ENCODE measurements at places on chromosomes 11 and 22.

DNA sequence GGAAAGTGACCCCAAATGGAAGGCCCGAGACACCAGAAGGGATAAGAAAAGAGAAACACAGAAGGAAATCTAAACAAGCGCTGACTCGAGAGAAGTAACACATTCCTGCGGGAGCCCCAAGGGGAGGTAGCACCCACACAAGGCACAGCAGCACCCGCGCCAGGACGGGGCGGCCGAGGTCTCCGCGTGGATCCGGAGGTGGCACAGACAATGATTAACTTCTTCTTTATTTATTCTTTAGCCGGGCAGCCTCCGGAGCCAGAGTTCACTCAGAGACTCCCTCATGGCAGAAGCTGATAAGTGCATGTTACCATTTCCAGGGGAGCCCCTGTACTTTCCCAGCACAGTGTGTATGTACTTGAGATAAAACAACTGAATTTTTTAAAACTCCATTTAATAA is 5.1 kb downstream of the TOLLIP start:
- peaks cover 70% of the 10 kb centered on the region for H3K4me1 ChIP-seq
- no peaks in the 10 kb centered on the region for H3K27me3 ChIP-seq
- H3K36me3 ChIP-seq: peaks cover 7% of the 10 kb centered on the region
- peak overlapping the region; percentile 63 for H3K27ac ChIP-seq

GRCh38 chr22:26461188-26461810 is 22.3 kb downstream of the HPS4 start:
- H3K4me1 ChIP-seq: no peaks in the 10 kb centered on the region
- no peak overlapping the region for H3K4me3 ChIP-seq
- DNase-seq: no peak
- H3K36me3 ChIP-seq: peaks cover 88% of the 10 kb centered on the region

GRCh38 chr11:126152152-126152551 is 59.3 kb downstream of the RPUSD4 start:
- H3K27ac ChIP-seq: no peak overlapping the region
- H3K4me1 ChIP-seq: no peaks in the 10 kb centered on the region
- no peak for DNase-seq
- no peaks in the 10 kb centered on the region for H3K36me3 ChIP-seq
- no peaks in the 10 kb centered on the region for H3K27me3 ChIP-seq

DNA sequence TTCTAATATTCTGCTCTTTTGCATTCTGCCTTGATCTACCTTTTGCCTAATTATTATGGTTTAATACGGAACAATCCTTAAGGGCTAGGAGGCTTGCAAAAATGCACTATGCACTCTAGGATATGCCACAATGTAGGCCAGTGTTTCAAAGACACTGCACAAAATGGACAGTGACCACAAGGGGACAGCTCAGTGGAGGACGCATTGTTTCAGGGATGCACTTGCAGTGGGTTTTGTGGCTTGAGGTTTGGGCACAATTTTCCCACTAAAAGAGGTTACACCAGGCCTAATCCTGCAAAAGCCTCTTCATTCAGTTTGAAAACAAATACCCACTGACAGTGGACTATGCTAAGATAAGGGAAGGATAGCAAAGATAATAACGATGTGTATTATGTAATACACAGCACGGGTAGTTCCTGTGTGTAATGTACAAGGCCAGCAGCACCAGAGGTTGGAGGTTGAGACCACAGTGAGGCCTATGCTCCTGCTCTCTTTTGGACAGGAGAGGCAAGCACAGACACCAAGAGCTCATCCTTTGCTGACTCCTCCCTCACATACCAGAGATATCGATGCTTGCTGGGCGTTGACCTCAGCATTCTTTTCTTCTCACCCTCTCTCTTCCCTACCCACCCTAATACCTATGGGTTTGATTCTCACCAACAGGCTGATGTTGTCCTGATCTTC is 12.7 kb downstream of the MAP6 start:
- no peaks in the 10 kb centered on the region for H3K4me1 ChIP-seq
- H3K27ac ChIP-seq: no peak overlapping the region
- H3K36me3 ChIP-seq: no peaks in the 10 kb centered on the region
- DNase-seq: no peak

- peaks cover 17% of the 10 kb centered on the region for H3K36me3 ChIP-seq
- H3K27me3 ChIP-seq: peaks cover 22% of the 10 kb centered on the region
- peaks cover 41% of the 10 kb centered on the region for H3K4me1 ChIP-seq
- peak overlapping the region; percentile 89 for H3K27ac ChIP-seq
These were observed 1.9 kb downstream of the ESAM start for GRCh38 chr11:124760205-124760652.

Measured in upper lobe of right lung (tissue), 1 donor.